ENCODE measurements at places on chromosomes 4 and X. TPM values are rescaled to one million over a fixed set of nuclear protein-coding genes. Genes with fewer than 3 reads are reported as not detected.

Gene PLP1
- not detected for total RNA-seq

Gene FAM53A
- 2.5 TPM for total RNA-seq

Gene HPGD
- total RNA-seq: 3.8 TPM

Gene CLDN24
- total RNA-seq: not detected

Gene TSC22D3
- total RNA-seq: 18.7 TPM

Gene NDUFB11
- total RNA-seq: 83.4 TPM

DNA sequence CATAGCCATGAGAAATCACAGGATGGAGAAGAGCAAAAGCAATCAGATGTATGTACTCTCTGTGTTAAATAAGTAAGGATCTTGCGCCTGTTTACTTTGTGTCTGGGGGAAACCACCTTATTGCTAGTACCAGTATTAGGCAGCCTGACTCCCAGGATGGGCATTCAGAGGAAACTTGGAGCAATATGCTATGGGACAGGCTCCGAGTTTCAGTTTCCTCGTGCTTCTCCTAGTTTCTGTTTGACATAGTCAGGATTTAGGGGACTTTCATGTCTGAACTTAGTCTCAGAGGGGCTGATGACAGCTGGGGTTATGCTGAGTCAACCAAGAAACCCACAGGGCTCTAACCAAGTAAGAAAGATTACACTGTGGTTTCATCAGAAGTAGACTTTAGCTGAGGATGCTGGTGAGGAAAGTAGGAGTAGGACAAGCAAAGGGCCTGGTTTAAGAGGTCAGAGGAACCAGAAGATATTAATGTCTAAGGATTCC, 13.5 kb downstream of the NSUN7 start:
- no peak for DNase-seq

DNA sequence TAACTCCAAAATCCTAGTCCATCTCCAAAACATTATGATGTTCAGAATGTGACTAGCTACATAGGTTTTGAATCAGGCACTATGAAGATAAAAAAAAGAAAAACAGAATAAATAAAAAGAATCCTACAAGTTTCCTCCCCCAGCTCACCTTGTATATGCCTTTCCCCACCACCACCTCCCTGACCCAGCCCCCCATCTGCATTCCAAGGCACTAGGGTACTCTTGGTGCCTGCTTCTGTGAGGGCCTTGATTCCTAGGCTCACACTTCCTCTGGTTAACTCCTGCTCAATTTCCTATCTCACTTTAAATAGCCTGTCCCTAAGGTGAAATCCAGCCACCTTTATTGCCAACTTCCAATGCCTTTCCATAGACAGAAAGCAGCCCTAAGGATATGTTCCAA, 178.7 kb upstream of the ATOH1 start:
- DNase-seq: no peak

DNA sequence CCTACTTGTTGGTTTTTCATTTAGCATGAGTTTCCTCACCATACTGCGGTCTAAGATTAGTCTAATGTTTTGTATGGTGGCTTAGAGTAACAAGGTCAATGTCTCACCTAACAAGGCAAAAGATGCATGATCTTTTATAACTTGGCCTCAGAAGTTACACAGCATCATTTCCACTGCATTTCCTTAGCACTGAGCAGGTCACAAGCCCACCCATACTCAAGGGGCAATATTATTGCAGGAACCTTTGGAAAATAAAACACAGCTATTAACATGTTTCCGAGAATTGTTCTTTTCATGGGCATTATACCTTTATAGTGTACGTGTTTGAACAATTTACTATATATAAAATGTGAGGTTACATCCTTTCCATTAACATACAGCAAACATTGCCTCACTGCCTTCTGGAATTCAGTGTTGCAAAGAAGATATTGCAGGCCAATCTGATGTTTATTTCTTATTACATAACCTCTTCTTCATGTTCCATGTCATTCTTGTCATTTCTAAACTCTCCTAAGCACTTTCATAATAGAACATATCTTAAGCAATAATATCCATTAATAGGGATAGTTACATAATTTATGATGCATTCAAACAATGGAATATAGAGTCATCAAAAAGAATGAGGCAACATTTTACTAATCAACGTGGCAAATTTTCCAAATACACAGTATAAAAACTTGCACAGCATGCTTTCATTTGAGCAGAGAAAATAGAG, 153.8 kb downstream of the AREG start:
- DNase-seq: no peak

GRCh38 chr4:185106353-185106752, 36.7 kb upstream of the SLC25A4 start:
- no peak for DNase-seq

DNA sequence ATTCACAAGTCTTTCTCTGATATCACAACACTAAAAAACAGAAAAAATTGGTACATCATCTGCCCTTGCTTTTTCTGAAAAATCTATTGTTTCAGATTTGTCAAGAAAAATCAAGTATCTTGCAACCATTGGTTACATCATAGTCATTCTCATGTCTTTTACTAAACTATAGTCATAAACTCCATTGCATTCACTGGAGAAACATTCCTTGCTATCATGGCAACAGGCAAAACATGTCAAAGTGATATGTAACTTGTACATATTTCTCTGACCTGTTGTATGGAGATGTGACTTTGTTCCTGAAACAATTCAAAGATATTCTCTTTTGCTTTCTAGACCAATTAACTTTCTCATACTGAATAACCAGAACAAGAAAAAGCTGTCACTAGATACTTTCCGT, 121.9 kb upstream of the ANK2 start:
- no peak for DNase-seq

GRCh38 chr4:82513382-82513781, 48.4 kb downstream of the TMEM150C start:
- no peak for DNase-seq

GRCh38 chr4:173492315-173492714, 37.7 kb downstream of the HAND2 start:
- DNase-seq: no peak

- peak; percentile 78 for DNase-seq
Observed at GRCh38 chr4:94507708-94508107, 56.0 kb downstream of the PDLIM5 start.

- no peak for DNase-seq
Observed at GRCh38 chr4:182700362-182701160, 216.6 kb downstream of the DCTD start.

DNA sequence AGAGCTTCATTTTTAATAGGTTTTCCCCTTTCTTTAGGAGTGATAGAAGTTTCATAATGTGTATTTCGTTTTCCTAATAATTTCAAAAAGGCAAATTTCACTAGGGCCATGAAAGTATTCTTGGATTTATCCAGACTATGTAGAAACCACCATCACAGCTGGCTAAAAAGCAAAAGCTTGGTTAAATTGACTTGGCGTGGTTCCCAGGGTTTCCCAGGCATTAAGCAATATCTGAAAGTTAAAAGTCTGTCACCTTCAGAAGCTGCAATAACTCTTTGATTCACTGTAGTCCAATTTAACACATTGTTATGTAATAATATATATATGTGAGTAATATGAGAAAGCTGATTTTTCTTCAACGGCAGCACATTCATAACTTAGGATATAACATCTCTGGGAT, 38.3 kb downstream of the NDNF start:
- DNase-seq: peak; percentile 18

GRCh38 chr4:28267166-28267565, 1406.5 kb downstream of the STIM2 start:
- no peak for DNase-seq

GRCh38 chrX:130552444-130553073, 150.8 kb downstream of the RBMX2 start:
- peak; percentile 44 for DNase-seq

DNA sequence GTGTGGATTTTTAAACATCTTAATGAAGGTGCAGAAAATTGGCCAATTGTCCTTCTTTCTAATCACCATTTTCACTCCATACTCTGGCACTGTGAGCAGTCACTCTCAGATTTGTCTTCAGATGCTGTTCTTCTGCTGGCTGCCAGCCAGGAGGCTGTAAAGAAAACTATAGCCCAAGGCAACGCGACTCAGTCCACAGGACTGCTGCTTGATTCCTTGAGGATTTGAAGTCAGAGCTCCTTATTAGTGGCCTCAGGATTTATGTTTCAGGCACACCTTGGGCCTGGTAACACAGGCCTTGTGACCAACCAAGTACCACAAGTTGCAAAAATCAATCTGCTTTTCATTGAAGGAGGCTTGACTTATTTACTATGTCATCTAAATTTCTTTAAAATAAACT, 342.6 kb downstream of the GPM6A start:
- no peak for DNase-seq

- no peak for DNase-seq
Observed at GRCh38 chr4:104492183-104492771, 2.4 kb downstream of the CXXC4 start.

Measured in epithelial cell of proximal tubule (primary cell).